ENCODE measurements at places on chromosomes 16 and 17.
A peak's percentile ranks its signal among the peaks of the same experiment; 100 is the strongest.

DNA sequence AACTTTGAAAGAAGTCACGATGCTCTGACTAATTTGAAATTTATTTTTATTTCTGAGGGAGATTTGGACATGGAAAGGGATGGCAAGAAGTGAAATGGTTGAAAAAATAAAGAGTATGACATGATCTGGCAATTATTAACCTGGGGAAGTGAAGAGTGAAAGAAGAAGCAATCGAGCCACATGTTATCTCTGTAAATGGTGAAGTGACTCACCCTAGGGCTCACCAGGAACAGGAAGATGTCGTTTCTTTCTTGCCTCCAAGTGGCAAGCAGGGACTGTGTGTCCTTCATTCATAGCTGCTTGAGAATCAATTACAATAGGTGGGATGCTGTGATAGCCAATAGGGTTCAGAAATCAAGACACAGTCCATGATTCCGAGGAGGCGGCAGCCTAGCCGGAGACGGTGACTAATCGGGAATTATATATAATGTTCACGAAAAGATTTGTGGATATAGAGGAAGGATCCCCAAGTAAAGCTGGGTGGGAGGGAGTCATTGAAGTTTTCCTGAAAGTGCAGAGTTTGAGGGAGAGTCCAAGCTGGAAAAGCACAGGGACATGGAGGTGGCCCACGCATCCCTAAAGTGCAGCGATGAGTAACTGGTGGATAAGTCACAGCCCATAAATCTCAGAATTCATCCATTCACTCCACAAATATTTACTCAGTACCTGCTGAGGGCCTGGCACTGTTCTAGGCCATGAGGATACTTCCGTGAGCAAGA, 18.2 kb upstream of the KRT20 start:
- no peak for DNase-seq

GRCh38 chr17:39217734-39218369, 7.9 kb downstream of the STAC2 start:
- no peak for DNase-seq

- DNase-seq = no peak
Observed at GRCh38 chr17:32553168-32553567, 66.4 kb downstream of the CDK5R1 start.

DNA sequence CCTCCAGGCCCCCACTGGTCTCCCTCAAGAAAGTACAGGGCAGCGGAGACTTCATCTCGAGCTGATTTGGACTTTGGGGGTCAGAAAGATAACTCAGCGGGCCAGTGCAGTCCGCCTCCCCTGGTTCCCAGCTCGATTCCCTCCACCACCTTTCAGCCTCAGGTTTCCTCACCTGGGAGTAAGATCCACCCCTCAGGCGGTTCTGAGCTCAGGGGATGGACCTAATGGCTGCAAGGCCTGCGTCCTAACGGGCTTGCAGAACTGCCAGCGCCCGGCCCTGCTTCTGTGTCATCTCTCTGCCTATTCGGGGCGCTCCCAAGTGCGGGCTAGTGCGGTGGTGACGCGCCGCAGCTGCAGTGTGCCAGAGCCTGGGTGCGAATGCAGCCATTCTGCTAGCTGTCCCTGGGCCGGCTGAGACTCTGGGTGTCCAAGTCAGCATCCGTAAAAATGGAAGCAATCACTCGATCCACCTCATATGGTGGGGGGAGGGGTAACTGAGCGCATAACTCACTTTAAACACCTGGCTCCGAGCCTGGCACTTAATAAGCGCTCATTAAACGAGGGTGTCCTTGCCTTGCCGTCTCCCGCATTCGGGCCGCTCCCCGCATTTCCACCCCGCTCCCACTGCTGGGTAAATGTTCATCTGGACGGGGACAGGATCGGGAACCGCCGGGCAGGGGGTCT, 129.6 kb upstream of the LHX1 start:
- no peak for DNase-seq

DNA sequence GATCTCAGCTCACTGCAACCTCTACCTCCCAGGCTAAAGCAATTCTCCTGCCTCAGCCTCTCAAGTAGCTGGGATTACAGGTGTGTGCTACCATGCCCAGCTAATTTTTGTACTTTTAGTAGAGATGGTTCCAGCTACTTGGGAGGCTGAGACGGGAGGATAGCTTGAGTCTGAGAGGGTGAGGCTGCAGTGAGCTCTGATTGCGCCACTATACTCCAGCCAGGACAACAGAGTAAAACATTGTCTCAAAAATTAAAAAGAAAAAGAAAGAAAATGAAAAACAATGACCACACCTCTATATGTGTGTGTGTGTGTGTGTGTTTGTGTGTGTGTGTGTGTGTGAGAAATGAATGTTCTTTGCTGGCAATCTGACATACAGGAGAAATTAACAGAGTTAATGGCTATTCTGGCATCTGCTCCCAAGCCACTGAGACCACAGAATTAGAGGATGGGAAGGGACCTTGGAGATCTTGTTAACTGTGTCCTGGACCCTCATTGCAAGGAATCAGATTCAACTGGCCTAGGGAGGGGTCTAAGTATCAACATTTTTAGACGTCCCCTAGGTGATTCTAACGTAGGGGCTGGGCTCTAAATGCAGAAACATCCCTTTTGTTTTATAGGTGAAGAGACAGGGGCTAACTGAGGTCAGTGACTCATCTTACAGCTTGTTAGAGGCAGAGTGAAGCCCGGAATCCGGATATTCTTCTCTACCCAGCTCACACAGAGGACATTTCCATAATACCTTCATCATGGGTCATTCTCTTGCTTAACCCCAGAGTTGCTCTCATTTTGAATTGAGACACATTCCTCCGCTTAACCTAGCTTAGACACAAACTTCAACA, 16.4 kb upstream of the MARCHF10 start:
- DNase-seq = no peak

DNA sequence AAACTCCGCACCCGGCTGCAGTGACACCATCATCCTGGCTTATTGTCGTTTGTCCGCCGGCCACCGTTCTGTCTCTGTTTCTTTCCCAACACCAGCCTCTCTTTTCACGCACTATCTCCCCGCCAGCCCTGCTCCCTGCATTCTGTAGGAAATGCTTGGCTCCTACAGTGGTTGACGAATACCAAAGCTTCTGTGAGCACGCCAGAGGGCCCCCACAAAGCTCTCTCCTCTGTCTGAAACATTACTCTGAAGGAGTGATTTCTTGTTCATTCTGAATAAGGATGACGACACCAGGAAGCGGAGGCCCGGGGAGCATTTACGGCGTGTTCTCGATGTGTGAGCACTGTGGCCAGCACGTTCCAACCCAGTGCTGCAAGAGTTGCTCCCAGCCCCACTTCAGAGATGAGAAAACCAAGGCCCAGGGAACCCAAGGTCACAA, 58.8 kb downstream of the ADCY9 start:
- DNase-seq = no peak

- DNase-seq = no peak
Observed at GRCh38 chr16:57534881-57535658, 1.3 kb downstream of the CCDC102A start.

DNA sequence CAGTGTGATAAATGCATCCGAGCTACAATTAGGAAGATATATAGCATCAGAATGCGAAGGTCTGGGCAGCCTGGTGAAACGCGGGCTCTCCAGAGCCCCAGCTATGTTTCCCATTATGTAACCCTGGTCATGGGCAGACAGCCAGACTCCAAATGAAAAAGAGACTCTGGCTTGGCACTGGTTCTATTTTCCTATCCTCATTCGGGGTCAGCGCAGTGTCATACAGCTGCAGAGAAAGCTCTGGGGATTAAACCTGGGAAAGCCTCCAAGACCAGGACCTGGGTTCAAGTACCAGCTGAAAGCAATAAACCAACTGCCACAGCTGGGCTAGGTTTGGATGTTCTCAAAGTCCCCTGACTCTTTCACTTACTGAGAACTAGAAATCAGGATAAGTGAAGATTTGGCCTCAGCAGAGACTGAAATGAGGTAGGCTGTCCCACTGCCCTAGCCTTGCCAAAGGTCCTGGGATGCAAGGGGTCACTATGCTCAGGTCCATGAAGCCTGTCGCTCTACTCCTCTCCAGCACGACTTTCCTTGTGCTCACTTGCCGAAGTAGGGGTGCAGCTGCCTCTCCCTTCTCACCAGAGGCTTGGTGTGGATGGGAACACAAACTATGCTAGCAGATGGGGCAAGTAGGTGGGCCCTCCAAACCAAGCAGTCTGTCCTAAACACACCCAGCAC, 123.8 kb downstream of the SMG6 start:
- peak; percentile 90 for DNase-seq

DNA sequence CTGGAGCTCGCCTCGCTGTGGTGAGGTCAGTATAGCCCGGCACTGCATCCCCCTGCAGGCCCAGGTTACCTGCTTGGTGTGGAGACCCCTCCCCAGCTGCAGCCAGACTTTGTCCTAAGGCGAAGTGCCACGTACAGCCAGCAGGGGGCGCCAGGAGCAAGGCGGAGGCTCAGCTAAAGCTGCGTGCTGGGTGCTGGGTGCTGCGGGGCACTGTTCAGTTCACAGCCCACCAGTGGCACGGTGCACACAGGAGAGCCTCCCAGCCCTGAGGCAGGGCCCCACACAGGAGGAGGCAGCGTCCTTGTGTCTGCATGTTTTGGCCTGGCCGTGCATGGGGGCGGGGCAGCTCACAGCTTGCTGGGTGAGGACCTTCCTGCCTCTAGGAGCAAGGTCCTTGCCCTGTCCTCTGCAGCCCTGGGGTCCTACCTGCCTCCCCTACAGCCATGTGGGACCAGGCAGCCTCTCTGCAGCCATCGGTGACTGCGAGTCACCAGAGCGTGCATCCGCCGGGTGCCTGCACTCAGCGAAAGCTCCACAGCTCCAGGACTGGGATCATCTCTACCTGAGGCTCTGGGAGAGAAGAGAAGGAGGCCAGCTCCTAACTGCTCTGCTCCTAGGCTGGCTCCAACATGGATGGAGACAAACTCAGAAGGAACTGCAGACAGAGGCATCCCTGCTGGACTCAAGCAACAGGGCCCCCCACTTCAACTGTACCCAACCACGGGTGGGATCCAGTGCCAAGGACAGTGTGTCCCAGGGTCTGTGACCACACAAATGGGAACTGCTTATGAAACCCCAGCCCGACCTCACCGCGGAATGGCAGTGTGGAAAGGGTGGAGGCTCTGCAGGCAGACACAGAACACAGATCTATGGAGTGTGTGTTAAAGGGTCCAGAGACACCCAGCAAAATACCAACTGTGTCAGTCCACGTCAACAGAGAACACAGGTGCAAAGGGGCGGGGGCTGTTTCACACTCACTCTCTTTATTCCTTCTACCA, 19.0 kb downstream of the SLC7A5 start:
- DNase-seq = no peak
